Adrenal gland (tissue), 19 donors: ENCODE measurements at places on chromosomes 6 and 20.

- H3K27ac ChIP-seq: no peak overlapping the region
- no peaks in the 10 kb centered on the region for H3K4me1 ChIP-seq
- no peak overlapping the region for H3K4me3 ChIP-seq
- no peak for DNase-seq
- H3K36me3 ChIP-seq: no peaks in the 10 kb centered on the region
Measured at GRCh38 chr6:135875446-135875845, 23.9 kb downstream of the PDE7B start.

DNA sequence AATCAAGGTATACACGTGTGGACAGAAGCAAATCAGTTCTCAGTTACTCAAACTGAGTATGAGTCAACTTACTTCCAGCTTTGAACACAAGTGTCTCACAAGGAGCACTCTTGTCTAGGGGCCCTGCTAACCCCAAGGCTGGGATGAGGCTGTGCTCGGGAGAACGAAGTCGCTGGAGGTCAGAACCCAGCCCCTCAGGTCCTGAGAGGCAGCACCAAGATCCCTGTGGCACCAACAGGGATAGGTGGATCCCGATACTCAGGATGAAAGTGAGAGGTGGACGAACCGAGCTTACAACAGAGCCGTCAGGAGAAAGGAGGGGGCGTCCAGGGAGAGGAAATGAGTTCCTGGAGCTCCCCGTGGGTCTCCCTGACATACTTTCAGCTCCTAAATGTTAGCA is 85.7 kb downstream of the GINS1 start:
- no peaks in the 10 kb centered on the region for H3K27me3 ChIP-seq
- no peaks in the 10 kb centered on the region for H3K4me1 ChIP-seq
- no peaks in the 10 kb centered on the region for H3K36me3 ChIP-seq
- H3K4me3 ChIP-seq: no peak overlapping the region
- no peak for DNase-seq

DNA sequence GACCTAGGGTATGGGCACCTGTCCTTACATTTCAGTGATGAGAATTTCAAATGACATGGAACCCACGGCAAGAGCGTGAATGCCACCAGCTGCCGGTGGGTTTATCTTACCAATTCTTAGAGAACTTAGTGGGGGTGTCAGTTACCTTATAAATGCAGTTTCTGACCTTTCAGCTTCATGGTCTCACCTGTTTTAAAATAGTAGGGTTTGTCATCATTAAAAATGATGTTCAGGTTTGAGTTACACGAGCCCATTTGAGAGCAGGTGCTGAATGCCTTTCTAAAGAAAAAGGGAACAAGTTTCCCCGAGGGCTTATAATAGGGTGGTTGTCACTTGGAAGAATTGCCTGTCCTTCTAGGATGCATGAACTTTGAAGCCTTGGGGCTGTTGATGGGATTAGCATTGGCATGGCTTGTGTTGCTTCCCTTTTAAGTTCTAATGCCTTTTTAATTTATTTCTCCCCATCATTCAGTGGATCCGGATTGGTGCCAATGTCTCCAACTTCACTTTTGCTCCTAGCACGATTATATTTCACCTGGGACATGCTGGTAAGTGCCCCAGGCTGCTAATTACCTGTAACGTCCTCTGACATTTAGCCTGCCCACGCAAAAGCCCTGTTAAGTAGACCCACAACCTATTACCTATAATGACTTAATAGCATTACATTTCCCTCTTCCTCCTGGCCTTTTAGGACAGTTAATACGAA is 27.9 kb downstream of the GHRH start:
- H3K27ac ChIP-seq: peak overlapping the region; percentile 13
- H3K27me3 ChIP-seq: no peaks in the 10 kb centered on the region
- H3K4me3 ChIP-seq: no peak overlapping the region
- no peaks in the 10 kb centered on the region for H3K36me3 ChIP-seq
- DNase-seq: no peak
- peaks cover 12% of the 10 kb centered on the region for H3K4me1 ChIP-seq

DNA sequence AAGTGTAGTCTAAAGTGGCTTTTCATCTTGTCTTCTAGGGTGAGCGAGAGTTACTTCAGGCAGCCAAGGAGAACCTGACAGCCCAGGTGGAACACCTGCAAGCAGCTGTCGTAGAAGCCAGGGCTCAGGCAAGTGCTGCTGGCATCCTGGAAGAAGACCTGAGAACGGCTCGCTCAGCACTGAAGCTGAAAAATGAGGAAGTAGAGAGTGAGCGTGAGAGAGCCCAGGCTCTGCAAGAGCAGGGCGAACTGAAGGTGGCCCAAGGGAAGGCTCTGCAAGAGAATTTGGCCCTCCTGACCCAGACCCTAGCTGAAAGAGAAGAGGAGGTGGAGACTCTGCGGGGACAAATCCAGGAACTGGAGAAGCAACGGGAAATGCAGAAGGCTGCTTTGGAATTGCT is 27.1 kb downstream of the C20orf173 start:
- no peaks in the 10 kb centered on the region for H3K27me3 ChIP-seq
- H3K4me3 ChIP-seq: no peak overlapping the region
- H3K36me3 ChIP-seq: peaks cover 66% of the 10 kb centered on the region
- no peaks in the 10 kb centered on the region for H3K4me1 ChIP-seq

GRCh38 chr20:42792052-42792451 is 397.7 kb downstream of the PTPRT start:
- no peaks in the 10 kb centered on the region for H3K36me3 ChIP-seq
- no peaks in the 10 kb centered on the region for H3K4me1 ChIP-seq
- DNase-seq: no peak
- no peak overlapping the region for H3K4me3 ChIP-seq
- no peak overlapping the region for H3K27ac ChIP-seq

- no peaks in the 10 kb centered on the region for H3K27me3 ChIP-seq
- H3K4me3 ChIP-seq: peak overlapping the region; percentile 63
- no peaks in the 10 kb centered on the region for H3K4me1 ChIP-seq
- peak; percentile 33 for DNase-seq
Measured at GRCh38 chr6:26383624-26384417, 913 bp downstream of the BTN2A2 start.

GRCh38 chr6:138400326-138400725 is 3.7 kb upstream of the HEBP2 start:
- no peak overlapping the region for H3K27ac ChIP-seq

- H3K27me3 ChIP-seq: no peaks in the 10 kb centered on the region
- no peak overlapping the region for H3K27ac ChIP-seq
- DNase-seq: no peak
Measured at GRCh38 chr20:43680981-43681380, 14.1 kb downstream of the MYBL2 start.

GRCh38 chr20:58710481-58711265 is 18.1 kb downstream of the NPEPL1 start:
- H3K27me3 ChIP-seq: no peaks in the 10 kb centered on the region
- H3K4me3 ChIP-seq: no peak overlapping the region
- no peak overlapping the region for H3K27ac ChIP-seq
- DNase-seq: peak; percentile 16
- peaks cover 2% of the 10 kb centered on the region for H3K36me3 ChIP-seq
- no peaks in the 10 kb centered on the region for H3K4me1 ChIP-seq

DNA sequence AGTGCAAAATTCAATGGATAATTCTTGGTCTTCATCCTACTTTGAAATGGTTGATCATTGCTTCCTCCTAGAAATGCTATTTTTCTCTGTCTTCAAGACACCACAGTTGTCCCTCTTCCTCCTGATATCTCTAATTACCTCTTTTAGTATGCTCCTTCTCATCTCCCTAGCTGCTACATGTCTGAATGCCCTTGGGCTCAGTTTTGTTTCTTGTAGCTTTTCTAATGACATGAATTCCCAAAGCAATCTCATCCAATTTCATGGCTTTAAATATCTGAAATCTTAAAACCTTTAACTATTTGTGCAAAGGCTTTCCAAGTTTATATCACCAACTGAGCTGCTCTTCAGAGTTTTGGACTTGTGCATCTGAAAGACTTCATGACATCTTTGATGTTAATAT is 120.2 kb upstream of the RGS17 start:
- no peak overlapping the region for H3K27ac ChIP-seq
- no peaks in the 10 kb centered on the region for H3K36me3 ChIP-seq
- no peak for DNase-seq
- no peak overlapping the region for H3K4me3 ChIP-seq
- no peaks in the 10 kb centered on the region for H3K27me3 ChIP-seq

DNA sequence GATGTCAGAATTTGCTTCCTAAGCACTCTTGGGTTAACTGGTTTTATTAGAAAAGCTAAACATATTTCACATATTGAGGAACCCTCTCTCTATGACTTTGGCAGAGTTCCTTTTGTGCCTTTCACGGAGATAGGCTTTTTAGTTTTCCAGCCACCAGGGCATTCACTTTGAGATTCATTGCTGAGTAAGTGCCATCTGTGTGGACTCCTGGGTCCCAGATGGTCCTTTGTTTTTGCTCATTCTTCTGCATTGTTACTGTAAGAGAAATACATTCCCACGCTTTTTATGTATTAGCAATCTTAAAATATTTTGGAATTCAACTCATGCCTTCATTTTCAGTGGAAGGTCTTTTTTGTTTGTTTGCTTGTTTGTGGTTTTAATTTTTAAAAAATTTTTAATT is 76.3 kb upstream of the PHACTR2 start:
- no peaks in the 10 kb centered on the region for H3K36me3 ChIP-seq
- DNase-seq: no peak
- H3K4me3 ChIP-seq: no peak overlapping the region
- H3K4me1 ChIP-seq: no peaks in the 10 kb centered on the region
- H3K27ac ChIP-seq: no peak overlapping the region
- H3K27me3 ChIP-seq: no peaks in the 10 kb centered on the region
